ENCODE measurements at places on chromosomes 13 and 19.

DNA sequence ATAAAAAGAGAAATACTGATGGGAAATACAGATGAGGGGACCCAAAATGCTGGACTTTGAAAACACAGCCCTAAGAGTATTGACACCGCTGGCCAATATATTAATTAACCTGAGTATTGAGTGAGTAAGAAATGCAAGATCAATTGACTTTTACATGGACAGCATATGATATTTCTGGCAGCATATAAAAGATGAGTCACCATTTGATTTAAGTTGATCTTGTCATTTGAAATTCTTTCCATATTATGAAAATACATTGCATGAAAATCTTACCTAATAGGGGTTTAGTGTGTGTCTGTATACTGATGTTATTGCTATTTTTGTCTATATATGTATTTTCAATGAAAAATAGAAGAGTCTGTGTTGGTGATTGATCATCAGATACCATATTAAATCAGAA lies 619.6 kb downstream of the KCTD12 start:
- no peak for DNase-seq

GRCh38 chr19:54299515-54299914 lies 13.5 kb downstream of the LILRA5 start:
- DNase-seq, result no peak

DNA sequence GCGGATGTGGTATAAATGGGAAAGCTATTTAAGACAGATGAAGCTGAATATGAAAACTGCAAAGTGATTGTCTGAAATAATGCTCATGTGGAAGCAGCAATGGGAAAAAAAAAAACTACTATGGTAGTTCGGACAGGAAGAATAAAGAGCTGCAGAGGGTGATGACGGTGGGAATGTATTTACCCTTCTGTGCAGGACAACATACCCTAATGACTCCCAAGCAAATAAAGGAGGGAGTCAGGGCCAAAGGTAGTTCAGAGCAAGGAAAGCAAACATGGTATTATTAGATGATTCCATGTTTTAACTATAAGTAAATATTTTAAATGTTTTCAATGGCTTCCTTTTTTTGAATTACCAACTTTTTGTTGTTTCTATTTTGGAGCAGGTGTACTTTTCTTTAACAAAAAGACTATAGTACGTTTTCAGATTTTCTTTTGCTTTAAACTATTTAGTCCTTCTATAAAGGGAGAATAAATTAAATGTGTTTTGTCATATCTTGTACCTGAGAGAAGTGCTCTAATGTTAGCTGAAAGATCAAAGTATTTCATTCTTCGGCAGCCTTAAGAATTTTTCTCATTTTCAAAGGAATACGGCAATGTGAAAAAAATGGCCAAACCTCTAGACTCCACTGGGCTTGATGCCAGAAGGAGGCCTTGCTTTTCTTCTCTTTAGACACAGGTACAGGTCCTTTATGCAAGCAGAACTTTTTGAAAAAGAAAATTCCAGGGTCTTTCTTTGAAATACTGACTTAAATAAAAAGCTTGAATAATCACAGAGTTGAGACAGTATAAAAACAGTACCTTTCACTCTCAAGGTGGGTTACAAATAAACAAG lies 67.8 kb upstream of the ZDHHC20 start:
- DNase-seq, result no peak

GRCh38 chr19:15251010-15251748 lies 18.9 kb upstream of the EPHX3 start:
- DNase-seq, result no peak

DNA sequence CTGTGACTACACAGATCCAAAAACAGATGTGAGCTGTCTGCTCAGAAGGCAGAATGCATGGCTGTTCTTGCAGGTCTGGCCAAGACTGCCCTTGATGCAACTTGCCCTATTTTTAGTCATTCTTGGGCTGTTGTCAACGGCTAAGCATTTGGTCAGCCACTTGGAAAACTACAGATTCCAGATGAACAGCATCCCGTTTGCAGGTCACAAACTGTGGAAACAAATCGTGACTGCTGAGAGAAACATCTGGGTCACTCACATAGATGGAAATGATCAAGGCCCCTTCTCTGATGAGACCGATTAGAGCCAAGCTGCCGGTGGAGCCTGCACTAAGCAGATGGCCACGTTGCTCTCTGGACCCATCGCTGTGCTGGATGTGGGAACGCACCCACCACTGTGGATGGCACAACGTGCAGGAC lies 15.4 kb upstream of the METTL21C start:
- DNase-seq, result no peak

DNA sequence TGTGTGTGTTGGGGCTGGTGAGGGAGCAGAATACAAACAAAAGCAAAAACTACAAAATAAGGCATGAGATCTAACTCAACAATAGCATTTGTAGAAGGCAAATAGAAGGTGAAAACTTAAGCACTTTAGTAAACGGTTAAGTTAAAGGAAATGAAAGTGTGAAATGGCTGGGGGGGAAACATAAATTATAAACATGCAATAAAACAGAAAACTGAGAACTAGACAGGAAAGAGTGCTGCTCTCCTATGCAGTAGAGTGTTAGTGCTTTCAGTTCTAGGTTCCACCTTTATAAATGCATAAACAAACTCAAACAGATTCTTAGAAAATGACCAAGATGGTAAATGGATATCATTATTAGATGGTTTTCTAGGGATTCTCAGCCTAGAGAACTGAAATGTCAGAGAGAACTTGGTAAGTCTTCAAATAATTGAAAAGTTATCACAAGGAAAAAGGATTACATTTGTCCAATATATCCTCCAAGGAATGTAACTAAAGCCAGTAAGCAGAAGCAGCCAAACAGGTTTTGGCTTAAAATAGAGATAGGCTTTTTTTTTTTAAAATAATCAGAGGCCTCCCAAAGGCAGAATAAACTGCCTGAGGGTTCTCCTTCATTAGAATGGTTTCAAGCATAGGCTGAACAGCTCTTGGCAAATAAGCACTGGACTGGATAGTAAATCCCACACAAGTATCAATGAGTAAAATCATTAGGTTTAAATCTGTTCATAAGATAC lies 23.3 kb downstream of the RBM26 start:
- no peak for DNase-seq

GRCh38 chr13:26837102-26837501 lies 76.5 kb upstream of the GPR12 start:
- no peak for DNase-seq

GRCh38 chr19:14606627-14607026 lies 23.7 kb downstream of the CLEC17A start:
- DNase-seq, result no peak

DNA sequence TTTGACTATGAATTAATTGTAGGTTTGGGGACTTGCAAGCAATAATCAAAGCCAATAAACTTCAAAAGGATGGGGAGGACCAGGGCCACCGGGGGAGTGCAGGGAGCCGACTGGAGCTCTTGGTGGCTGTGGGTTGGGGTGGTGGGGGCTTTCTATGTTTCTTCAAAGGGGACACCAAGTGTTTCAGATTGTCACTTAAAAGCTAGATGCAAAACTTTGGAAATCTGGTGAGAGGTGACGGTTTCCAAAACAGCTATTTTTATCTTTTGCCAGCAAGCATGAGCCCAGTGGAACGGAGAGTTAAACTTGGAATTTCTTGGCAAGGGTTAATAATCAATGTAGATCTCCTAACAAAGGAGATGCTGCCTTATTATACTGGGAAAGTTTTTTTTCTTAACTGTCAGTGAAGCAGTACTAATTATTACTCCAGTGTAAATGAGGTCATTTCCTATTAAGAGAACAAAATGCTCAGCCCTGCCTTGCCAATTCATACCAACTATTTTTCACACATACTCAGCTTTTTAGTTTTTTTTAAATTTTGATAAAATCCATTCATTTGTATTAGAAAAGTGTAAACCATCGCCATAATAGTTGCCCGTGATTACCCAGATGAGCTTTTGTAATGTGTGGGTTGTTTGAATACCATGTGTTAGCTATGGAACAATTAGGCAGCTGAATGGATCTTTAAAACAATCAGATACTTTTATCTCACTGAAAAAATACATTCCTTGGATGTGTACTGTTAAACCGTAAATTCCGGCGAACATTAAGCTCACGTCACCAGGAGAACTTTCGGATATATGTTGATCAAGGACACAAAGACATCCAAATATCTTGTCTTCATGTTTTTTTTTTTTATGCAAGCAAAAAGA lies 95.9 kb upstream of the ZNF536 start:
- no peak for DNase-seq

GRCh38 chr19:5929625-5930024 lies 15.6 kb downstream of the CAPS start:
- no peak for DNase-seq

- no peak for DNase-seq
Measured at GRCh38 chr19:49120325-49120683, 960 bp downstream of the PPFIA3 start.

DNA sequence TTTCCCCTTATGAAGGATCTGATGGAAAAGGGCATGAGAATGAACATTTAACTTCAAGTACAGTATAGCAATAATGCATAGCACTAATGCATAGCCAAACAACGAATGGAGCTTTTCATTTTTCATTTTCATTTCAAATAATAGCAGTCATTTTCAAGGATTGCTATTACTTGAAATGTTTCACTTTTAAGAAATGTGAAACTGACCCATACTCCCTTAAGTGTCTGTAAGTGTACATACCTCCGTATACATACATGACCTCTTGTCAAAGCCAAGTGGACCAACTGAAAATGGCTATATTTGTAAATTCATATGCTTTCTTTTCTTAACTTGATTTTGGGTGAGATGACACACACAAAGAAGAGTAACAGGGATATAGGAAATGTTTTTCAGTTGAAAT lies 3.8 kb downstream of the RAP2A start:
- DNase-seq, result no peak

DNA sequence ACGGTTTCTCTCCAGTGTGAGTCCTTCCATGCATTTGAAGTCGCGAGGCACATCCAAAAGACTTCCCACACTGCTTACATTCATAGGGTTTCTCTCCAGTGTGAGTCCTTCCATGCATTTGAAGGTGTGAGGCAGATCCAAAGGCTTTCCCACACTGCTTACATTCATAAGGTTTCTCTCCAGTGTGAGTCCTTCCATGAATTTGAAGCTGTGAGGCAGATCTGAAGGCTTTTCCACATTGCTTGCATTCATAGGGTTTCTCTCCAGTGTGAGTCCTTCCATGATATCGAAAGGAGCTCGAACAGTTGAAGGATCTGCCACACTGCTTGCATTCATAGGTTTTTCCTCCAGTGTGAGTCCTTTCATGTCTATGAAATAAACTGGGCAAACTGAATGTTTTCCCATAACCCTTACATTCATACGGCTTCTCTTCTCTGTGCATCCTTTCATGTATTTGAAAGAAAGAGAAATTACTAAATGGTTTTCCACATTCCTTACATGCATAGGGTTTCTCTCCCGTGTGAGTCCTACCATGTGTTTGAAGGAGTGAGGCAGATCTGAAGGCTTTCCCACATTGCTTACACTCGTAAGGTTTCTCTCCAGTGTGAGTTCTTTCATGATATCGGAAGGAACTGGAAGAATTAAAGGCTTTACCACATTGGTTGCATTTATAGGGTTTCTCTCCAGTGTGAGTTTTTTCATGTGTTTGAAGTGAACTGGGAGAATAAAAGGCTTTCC lies 20.3 kb downstream of the ZNF433 start:
- no peak for DNase-seq

GRCh38 chr19:58581227-58582141 lies 8.3 kb upstream of the MZF1 start:
- DNase-seq, result no peak
